ENCODE measurements at places on chromosomes 6 and 20.

DNA sequence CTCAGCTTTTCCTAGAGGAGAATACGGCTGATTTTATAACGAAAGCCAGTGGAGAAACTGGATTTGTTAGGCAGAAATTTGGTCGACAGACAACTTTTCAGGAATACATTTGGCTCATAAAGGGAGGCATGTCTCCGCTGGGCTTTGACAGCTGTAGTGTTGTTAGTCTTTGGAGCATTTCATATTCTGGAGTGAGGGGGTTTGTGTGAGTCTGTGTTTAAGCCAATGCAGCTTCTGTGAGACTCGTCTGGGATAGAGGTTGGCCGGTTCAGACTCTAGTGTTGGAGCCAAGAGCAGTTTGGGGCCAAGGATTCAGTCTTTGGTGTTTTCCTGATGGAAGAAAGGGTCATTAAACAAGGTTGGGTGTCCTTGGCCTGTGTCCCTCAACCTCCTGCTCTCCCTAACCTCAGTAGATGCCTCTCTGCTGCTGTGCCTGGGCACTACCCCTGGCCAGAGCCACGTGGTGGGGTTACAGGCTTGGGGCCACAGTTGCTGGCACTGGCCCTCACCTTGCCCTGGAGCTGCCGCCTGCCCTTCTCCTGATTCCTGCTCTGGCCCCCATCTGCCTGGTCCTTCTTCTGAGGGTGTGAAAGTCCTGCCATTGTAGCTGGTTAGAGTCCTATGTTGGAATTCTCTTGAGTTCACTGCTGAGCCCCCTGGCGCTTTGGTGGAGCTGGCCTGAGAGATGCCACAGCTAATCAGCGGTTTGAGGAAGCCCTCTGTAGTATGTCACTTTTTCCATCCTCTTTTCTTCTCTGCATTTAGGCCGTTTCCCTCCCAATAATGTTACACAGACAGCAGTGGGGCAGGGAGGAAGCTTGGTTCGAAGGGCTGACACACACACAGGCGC is 6.9 kb downstream of the PTK7 start:
- no peak for DNase-seq

DNA sequence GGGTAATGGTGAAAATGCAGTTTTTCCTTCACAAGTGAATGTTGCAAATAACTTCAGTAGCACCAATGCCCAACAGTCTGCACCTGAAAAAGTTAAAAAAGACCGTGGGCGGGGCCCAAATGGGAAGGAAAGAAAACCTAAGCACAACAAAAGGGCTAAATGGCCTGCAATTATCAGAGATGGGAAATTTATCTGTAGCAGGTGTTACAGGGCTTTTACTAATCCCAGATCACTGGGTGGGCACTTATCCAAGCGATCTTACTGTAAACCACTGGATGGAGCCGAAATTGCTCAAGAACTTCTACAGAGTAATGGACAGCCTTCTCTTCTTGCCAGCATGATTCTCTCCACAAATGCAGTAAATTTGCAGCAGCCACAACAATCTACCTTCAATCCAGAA is 64.8 kb upstream of the SMIM8 start:
- no peak for DNase-seq

DNA sequence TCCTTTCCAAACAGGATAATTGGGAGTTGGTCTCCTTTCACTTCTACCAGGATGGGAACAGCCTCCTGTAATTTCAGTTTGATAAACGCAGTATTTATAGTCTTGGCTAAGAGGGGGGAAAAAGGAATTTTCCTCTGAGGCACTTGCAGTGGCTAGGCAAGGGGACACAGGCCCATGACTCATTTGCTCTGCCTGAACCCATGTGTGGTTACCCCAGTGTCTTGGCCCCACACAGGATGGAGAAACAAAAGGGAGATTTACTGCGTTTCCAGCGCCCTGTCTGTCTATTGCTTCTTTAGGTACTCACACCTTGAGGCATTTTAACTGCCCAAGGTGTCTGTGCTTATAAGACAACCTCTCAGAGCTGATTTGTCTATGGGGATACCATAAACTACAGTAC is 74.8 kb upstream of the NEDD9 start:
- DNase-seq = no peak

DNA sequence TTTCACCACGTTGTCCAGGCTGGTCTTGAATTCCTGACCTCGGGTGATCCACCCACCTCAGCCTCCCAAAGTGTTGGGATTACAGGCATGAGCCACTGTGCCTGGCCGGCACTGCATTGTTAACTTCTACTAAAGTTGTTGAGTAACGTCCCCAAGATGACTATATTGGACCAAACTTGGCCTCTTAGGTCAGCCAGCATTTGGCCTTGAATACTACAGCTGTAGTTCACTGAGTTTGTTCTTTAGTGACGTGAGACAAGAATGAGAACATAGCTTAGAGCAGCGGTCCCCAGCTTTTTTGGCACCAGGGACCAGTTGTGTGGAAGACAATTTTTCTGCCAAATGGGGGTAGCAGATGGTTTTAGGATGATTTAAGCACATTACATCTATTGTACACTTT is 237.1 kb downstream of the TBC1D7 start:
- DNase-seq = no peak

GRCh38 chr20:51536116-51537069 is 6.1 kb downstream of the NFATC2 start:
- no peak for DNase-seq

DNA sequence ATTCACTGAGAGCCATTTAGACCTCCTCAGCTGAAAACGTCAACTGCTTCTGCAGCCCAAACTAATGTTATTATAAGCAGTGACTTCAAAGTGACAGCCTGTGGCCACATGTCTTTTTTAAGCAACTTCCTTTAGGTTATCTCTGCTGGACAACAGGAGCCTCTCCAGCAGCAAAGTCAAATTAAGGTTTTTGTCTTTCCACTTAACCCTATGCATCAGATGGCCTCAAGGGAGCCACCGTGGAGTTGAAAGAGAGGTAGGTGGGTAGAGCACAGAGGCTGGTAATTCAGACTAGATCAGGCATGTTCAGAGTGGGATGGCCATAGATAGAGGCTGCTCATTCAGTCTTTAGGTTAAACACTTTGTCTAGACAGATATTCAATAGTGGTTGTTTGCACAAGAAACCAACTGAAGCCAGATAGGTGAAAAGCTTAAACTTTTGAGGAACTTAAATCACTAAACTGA is 300.6 kb upstream of the ECI2 start:
- DNase-seq = no peak

DNA sequence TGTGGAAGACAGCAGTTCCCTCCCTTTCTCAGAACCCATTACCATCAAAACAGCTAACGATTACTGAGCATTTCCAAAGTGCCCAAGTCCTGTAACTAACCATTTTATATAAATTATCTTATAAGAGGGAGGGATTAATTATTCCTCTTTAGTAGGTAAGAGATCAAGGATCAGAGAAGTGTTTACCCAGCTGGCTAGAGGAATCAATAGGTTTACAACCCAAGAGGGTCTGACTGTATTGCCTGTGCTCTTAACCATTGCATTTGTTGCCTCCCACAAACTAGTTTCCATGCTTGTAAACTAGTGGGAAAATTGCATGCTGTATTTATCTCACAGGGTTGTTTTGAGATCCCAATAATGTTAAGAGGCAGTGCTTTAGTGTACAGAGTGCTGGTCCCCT is 3.7 kb upstream of the DBNDD2 start:
- DNase-seq = no peak

DNA sequence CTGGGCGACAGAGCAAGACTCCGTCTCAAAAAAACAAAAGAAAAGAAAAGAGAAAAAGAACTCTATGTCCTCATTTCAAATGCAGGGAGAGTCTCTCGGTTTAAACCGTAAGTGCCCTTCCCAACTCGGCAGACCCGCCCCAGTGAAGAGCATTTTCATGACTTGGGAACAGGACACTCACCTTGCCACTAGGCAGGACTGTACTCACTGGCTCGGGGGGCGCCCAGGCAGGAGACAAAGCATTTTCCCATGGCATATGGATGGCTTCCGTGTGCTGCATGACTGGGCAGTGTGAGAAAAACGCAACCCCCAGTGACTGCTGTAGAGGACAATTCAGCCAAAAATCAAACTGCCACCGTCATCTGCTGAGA is 23.7 kb upstream of the MRGBP start:
- no peak for DNase-seq

GRCh38 chr20:58349570-58349969 is 39.5 kb upstream of the VAPB start:
- DNase-seq = peak; percentile 64

DNA sequence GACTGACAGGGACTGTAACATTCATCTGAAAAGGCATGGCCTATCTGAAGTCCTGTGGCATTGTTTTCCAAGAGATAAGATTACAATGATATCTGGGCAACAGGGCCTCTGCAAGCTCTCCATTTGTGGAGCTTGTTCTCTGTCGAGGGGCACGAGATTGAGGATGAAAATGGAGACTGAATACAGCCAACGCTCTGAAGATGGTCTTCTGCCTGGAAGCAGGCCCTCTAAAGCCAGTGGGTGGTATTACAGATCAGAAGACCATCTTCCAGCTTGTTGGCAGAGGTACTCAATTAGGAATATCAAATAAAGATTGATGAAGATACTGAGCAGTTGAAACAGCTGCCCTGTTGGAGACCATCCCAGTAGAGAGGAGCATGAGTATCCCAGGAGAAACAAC is 288.2 kb downstream of the CENPW start:
- no peak for DNase-seq

DNA sequence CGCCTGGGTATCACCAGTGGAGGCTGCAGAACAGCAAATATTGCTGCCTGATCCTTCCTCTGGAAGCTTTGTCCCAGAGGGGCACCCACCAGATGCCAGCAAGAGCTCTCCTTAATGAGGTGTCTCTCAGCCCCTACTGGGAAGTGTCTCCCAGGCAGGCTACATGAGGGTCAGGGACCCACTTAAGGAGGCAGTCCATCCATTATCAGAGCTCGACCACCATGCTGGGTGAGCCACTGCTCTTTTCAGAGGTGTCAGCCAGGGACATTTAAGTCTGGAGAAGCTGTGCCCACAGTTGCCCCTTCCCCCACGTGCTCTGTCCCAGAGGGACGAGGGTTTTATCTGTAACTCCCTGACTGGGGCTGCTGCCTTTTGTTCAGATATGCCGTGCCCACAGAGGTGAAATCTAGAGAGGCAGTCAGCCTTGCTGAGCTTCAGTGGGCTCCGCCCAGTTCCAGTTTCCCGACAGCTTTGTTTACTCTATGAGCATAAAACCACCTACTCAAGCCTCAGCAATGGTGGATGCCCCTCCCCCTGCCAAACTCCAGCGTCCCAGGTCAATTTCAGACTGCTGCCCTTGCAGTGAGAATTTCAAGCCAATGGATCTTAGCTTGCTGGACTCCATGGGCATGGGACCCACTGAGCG is 25.9 kb upstream of the AIG1 start:
- no peak for DNase-seq

GRCh38 chr6:109305028-109305427 is 77.2 kb downstream of the CD164 start:
- DNase-seq = no peak

- DNase-seq = peak; percentile 49
These were observed 713 bp upstream of the ELMO2 start for GRCh38 chr20:46406986-46407670.

GRCh38 chr6:33854572-33855030 is 50.8 kb upstream of the MLN start:
- no peak for DNase-seq

DNA sequence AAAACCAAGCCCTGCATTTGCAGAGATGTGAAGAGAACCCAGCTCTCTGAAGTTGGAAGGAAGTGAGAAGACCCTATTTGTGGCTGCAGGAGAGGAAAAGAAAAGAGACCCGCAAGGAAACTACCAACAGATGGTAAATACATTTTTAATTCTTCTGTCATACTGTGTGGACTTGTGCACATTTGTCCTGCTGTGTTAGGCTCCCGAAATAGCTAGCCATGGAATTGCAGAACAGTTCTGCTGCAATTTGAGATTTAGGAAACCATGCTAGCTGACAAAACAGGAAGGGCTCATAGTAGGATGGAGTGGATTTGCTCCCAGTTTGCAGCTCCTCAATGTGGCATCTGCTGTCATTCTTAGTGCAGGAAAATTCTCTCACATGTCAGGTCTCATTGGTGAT is 12.1 kb upstream of the ATXN1 start:
- DNase-seq = no peak

DNA sequence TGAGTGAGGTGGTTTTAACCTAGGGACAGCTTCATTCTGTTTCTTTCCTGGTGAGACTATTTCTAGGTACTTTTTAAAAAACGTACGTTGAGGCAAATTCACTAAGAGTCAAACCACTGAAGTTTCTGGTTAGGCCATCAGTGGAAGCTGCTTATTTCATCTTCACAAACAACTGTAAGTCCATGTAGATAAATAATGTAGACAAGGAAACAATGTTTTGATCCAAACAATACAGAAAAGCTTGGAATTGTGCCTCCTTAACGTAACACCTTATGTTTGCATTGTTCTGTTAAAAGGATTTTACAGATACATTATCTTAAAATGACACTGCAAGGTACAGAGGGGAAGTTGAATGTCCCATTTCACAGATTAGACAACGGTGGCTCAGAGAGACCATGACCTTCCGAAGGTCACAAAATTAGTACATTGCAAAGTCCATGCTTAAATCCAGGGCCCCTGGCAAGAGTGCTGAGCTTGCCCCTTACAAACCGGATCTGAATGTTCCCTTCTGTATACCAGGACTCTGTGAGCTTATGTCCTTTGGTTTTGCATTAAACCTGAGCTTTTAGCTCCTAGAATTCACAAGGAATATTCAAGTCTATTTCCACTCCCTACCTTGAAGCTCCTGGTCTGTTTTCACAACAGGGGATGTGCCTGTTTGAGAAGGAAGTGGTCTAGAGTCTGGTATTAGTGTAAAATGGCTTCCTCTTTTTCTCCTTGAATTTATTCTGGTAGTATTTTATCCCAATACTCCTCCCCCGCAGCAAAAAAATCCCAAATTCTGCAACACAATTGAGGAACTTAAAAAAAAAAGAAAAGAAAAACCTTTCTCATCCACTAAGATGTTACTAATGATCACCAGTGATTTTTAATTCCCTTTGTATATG is 28.9 kb upstream of the ZNF217 start:
- DNase-seq = no peak

DNA sequence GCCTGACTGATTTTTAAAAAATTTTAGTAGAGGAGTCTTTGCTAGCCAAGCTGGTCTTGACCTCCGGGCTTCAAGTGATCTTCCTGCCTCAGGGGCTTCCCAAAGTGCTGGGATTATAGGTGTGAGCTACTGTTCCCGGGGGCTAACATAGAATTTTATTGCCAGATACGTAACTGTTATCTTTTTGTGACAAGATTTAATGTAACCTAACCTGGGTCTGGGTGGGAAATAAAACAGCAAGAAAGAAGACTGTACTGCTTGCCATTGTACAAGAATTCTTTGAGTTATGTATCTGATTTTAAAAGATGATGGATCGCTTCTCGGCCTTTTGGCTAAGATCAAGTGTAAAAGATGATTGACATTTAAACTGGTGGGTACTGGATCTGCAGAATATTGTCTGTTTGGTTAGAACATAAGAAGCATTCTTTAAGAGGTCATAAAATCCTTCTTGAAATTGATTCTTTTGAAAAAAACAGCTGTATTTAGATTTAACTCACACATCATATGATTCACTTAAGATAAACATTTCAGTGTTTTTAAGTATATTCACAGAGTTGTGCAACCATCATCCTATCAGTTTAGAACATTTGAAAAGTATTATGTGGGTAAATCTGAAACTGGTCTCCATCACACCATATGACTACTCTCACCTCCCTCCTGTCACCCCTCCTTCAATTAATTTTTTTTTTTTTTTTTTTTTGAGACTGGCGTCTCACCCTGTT is 21.6 kb downstream of the TPX2 start:
- no peak for DNase-seq

GRCh38 chr6:127518191-127518709 is 885 bp downstream of the MTCL3 start:
- DNase-seq = no peak

Data from urothelium cell line (cell line).